Kasumi-1 (cell line): ENCODE measurements at places on chromosomes 1 and 21.

GRCh38 chr1:74748960-74749359, 16.0 kb downstream of the TYW3 start:
- no peak for DNase-seq

DNA sequence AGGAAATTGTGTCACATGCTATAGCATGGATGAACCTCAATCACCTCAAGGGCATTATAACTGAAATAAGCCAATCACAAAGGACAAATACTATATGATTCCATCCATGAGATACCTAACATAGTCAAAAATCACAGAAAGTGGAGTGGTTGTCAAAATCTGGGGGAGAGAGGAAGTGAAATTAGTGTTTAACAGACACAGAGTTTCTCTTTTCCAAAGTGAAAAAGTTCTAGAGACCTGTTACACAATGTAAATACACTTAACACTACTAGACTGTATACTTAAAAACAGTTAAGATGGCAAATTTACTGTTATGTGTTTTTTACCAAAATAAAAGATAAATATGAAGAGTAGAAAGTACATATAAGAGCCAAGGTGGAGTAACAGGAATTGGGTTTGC, 31.8 kb downstream of the ZNF644 start:
- no peak for DNase-seq

DNA sequence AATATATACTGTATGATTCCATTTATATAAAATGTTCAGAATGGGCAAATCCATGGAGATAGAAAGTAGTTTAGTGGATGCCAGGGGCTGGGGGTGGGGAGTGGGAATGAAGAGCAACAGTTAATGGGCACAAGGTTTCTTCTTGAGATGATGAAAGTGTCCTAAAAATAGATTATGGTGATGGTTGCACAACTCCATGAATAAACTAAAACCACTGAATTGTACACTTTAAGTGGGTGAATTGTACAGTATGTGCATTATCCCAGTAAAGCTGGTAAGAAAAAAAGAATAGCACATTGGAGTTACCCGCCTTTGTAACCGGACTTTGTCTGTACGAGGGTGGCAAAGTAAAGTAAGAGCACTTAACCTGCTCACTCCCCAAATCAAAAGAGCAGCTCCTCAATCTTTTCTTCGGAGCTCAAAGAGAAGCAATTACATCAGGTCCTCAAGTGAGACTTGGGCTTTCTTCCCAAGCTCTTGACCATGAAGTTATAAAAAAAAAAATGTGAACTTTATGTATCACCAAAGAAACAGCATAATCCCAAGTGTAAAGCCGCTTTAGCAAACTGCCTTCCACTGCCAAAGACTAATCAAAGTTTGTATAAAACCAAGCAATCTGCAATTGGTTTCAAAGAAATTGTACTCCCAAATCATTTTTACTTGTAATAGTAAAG, 32.1 kb downstream of the ALDH9A1 start:
- DNase-seq = peak; percentile 3

GRCh38 chr1:247347477-247348222, 16.0 kb upstream of the ZNF496 start:
- no peak for DNase-seq

GRCh38 chr1:151325231-151325630, 2.0 kb downstream of the PI4KB start:
- no peak for DNase-seq

DNA sequence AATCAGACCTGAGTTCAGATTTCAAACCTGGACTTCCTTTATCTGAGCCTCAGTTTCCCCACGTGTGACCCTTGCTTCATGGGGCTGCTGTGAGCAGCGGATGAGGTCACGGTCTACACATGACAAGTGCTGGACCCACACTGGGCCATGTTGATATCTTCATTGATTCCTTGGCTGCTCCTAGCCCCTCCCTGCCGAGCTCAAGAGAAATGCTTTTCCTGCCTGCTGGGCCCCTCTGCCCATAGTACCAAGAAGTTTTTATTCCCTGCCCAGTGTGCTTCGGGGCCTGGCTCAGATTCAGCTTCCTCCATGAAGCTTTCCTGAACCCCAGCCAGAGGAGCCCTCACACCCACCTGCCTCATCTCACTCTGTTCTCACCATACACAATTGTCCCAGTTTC, 181.6 kb downstream of the PTPRU start:
- no peak for DNase-seq
